ENCODE measurements at places on chromosomes 7 and 10.

GRCh38 chr10:51244748-51245490, 170.6 kb downstream of the PRKG1 start:
- DNase-seq: no peak

GRCh38 chr10:63922468-63923284, 401.5 kb downstream of the REEP3 start:
- DNase-seq: no peak

DNA sequence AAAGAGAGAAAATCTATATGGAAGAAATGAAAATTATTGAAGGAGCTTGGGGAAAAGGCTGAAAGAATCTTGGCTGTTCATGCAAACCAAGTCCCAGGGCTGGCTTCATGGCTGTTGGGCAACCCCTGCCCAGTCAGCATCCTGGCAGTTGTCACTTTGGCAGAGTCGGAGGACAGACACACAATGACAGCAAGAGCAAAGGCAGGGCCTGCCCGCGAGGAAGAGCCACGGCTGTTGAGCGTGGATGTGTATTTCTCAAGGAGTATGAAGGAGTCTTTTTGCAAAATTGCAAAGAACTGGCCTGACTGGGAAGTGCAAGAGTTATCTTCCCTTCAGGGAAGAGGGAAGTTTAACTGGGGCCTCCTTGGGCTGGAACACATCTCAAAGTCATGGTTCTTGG, 11.7 kb downstream of the PTPRE start:
- no peak for DNase-seq

GRCh38 chr10:121285406-121286196, 312.6 kb downstream of the FGFR2 start:
- DNase-seq: no peak

GRCh38 chr10:93464776-93465388, 17.3 kb downstream of the MYOF start:
- no peak for DNase-seq

GRCh38 chr10:106959521-106959920, 205.0 kb downstream of the SORCS1 start:
- DNase-seq: no peak

GRCh38 chr7:90677486-90678404, 81.6 kb downstream of the CDK14 start:
- DNase-seq: no peak

DNA sequence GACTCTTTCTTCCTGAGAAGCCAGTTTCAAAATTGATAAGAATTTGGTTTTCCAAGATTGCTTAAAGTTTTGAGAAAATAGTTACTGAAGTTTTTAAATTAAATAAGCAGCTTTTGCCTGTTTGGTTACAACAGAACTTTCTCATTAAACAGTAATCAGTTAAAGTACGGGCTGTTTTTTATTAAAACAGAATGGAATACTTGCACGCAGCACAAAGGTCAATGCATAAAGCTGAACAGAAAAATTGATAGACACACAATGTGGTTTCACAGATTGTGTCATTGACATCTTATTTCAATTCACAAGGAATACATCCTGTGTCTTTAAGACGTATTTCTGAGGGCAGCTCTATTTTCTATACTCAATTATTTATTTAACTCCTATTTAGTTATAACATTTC, 192.2 kb downstream of the PRKG1 start:
- no peak for DNase-seq

GRCh38 chr7:27106181-27106900, 3.9 kb upstream of the HOXA2 start:
- DNase-seq: no peak

- no peak for DNase-seq
Observed at GRCh38 chr7:143410521-143411004, 1.9 kb upstream of the EPHA1 start.

- DNase-seq: no peak
Observed at GRCh38 chr7:85781606-85782005, 594.8 kb upstream of the SEMA3D start.

- peak; percentile 3 for DNase-seq
Observed at GRCh38 chr7:94620703-94621118, 35.2 kb downstream of the SGCE start.

DNA sequence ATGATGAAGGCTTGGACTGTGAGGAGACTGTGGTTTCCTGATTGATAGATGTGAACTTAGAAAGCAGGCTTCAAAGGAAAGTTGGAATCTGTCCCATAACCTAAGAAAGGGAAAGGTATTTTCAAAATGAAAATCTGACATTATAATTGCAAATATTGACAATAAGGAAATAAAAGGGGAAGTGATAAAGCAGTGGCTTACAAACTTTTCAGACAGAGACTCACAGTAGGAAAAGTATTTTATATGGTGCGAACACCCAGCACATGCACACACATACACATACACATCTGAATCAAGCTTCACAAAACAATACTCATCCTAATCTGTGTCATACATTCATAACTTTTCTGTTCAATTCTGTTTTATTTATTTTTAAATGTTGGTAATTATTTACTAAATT, 4.8 kb downstream of the PON1 start:
- no peak for DNase-seq

GRCh38 chr7:22782616-22783232, 39.9 kb downstream of the TOMM7 start:
- peak; percentile 53 for DNase-seq

DNA sequence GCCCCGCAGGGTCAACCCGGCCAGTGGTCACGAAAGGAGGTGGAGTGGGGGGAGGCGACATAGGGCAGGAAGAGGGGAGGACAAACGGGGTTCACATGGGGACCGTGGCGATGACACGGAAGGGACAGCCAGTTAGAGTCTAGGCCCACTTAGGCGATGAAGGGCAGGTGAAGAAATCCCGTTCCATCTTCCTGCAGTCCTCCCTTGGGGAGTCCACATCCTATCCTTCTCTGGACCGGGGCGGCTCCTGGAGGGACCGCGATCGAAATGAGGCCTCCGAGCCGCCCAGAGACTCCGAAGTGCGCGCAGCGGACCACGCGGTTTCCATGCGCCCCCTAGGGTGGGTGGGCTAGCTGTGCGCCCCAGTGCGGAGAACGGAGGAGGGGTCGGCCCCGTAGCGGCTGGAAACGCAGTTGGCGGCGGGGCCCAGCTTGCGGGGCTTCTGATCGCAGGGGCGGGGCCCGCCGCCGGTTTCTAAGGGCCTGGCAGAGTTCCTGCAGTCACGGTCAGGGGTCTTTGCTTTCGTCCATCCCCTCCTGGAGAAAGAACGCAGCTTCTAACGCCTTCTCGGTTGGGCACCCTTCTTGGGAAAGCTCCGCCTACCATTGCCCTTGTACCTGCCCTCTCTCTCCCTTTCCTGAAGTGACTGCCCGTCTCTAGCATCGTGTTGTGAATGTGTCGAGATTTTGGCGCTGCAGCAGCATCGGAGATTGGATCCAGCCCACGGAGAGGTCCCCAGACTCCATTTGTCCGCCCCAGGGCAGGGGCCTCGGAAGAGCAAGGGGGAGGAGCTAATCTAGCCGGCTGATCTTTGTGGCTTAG, 17.9 kb upstream of the TMEM225B start:
- peak; percentile 38 for DNase-seq

DNA sequence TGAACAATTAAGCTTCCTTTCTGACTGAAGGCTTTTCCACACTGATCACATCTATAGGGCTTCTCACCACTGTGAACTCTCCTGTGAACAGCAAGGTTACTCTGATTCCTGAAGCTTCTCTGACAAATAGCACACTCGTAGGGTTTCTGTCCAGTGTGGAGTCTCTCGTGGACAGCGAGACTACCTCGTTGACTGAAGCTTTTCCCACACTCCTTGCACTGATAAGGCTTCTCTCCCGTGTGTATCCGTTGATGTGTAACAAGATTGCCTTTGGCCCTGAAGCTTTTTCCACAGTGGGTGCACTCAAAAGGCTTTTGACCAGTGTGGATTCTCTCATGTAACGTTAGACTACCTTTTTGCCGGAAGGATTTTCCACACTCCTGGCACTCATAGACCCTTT, 4.4 kb downstream of the ZNF32 start:
- DNase-seq: no peak

DNA sequence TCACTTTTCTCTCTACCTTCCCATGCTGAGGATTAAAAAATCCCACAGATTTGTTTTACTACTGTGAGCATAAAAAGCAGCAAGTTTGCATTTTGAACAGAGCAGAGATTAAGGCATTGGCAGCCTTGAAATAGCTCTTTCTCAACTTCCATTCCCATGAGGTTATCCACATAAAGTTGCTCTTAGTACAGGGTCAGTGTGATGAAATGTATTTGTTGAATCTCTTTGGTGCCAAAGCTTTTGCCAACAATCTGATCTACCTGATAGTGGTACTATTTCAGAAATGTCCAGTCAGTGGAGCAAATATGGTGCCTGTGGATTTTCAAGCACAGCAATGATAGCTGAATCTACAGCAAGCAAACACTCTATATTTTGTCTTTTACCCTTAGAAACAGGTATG, 254.8 kb downstream of the INHBA start:
- no peak for DNase-seq

DNA sequence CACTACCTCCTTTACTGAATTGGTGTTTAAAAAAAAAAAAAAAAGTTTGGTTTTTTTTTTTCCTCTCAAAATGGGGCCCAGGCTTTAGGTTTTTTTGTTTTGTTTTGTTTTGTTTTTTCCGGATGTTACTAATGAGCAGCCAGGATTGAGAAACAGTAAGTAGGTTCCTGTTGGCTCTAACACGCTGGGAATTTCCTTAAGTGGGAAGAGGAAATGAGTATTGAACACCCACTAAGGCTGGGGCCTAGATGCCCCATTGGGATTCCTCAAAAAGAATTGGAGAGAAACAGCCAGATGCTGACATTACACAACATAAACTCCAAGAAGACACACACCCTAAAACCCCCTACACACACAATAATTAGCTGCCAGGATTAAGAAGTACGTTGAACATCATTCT, 102.2 kb upstream of the NANOS1 start:
- DNase-seq: no peak

DNA sequence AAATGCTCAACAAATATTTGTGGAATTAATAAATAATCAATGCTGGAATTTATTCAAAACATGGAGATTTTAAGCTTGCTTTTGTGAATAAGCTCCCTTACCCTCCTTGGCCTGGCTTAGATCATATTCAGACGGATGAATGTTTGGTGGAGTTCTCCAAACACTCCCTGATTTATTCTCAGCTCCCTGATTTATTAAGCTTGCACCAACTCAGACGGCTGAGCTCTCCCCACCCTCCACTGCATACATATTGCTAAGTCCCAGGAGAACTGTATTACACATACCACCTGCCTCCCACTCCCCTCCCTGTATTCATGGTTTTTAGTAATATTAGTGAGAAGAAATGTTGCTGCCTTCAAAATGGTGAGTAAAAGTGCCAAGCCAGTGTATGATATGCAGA, 1057.5 kb downstream of the SORCS3 start:
- DNase-seq: no peak

- DNase-seq: no peak
Observed at GRCh38 chr10:80540618-80540980, 2.9 kb downstream of the SH2D4B start.

DNA sequence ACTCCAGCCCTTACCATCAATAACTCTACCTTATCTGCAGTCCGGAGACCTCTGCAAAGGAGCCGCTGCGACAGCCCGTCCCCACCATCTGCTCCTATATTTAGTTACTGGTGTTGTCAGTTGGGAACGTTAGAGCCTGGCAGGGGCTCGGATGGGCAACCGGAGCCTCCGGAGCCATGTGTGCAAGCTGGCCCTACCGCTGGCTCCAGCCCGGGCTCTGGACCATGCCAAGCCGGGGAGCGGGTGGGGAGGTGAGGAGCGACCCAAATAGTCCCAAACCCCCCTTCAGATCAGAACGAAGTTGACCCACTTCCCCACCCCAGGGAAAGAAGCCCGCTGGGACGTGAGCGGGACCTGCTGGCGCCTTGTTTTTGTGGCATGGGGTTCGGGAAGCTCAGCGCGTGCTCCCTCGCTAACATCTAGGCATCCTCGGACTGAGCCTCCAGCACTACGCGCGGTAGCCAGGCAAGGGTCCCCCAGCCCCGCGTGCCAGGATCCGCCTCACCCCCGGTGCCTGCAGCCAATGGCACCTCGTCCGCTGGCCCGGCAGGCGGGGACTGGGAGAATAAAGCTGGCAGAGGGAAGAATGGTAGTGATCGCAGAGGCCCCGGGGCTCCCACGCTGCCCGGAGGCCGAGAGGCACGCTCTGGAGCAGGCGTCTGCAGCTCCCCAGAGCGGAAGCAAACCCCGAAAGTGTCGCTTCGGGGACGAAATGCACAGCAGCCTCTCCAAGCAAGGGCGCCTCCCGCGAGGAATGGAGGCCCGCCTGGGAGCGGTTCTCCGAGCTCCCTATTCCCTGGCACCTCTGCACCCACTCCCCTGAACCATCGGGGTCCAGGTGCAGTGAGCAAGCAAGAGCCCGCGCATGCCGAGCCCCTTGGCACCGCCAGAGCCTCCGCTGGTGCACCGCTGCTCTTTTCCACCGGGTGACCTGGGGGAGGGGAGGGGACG, 679 bp downstream of the LRRC20 start:
- no peak for DNase-seq

DNA sequence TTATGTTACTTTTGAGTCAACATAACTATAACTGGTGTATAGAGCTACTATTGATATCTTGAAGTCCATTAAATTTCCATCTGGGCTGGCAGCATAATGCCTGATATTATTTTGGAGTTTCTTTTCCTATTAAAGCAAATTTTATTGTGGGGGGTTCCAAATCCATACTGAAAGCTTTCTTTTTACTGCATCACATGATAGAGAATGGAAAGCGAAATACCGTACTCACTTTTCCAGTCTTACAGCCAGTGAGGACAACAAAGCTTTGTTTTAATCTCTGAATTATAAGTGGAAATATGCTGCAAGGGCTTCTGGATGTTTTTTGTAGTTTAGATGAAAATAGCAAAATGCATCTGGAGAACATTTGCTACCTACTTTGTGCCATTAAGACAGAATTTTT, 477.5 kb upstream of the SEMA3D start:
- DNase-seq: no peak

DNA sequence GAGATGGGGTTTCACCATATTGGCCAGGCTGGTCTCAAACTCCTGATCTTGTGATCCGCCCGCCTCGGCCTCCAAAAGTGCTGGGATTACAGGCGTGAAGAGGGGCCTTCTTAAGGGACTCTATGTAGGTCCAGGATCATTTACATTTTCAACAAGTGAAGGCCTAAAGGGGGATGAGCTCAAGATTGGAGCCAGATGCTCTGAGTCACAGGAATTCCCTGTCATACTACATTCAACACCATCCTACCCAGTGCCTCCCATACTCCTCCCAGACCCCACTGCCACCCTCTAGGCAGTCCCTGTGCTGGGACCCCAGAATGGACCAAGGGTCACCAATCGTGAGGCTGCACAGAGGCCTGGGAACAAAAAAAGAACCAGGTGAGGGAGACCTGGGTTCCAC, 29.9 kb downstream of the CYTH3 start:
- DNase-seq: no peak

Measured in CD4-positive, alpha-beta T cell treated with Interleukin-6 at 100 ng/mL for 8 hours (primary cell).